ENCODE measurements at places on chromosomes 2 and 18.

- DNase-seq, result no peak
These were observed 113.5 kb downstream of the CSRNP3 start for GRCh38 chr2:165582863-165583506.

DNA sequence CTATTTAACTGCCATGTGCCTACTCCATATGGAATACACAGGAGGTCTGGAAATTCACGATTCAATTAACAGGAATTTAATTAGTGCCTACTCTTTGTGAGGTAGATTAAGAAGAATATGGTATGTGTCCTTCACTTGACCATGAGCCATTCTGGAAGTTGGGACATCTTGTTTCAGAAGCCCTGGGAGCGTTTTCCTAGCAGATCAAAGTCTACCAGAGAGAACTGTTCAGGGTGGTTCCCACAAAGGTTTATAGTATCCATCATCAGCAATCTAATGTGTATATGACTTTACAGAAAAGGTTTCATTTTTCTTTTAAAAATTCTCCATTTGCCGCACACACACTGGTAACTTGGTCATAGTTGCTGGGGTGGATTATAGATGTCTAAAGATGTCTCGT lies 159.1 kb downstream of the LRRTM1 start:
- no peak for DNase-seq

DNA sequence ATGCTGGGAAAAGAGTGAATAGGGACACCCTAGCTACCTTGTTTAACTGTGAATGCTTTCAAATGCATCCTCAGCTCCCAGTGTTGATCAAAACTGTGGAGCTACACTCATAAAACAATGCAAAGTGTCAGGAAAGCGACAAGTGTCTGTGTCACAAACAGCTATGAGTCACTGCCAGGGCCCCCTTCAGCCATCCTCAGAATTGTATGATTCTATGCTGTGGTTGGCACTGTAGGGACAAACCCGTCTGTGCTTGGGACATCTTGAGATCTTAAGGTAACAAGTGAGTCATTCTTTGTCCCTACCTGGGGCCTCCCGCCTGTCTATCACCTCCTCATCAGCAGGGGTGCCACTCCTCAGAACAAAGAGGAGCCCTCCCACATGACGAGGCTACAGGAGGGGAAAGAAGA lies 42.4 kb downstream of the KLF7 start:
- DNase-seq, result peak; percentile 22

- DNase-seq, result no peak
These were observed 290.8 kb downstream of the PRKCE start for GRCh38 chr2:45942237-45942738.

- DNase-seq, result no peak
These were observed 108.3 kb downstream of the ATL2 start for GRCh38 chr2:38268691-38269327.

GRCh38 chr18:76962851-76963250 lies 140.5 kb downstream of the ZNF236 start:
- no peak for DNase-seq

GRCh38 chr18:2971741-2972552 lies 41.0 kb downstream of the LPIN2 start:
- DNase-seq, result no peak

DNA sequence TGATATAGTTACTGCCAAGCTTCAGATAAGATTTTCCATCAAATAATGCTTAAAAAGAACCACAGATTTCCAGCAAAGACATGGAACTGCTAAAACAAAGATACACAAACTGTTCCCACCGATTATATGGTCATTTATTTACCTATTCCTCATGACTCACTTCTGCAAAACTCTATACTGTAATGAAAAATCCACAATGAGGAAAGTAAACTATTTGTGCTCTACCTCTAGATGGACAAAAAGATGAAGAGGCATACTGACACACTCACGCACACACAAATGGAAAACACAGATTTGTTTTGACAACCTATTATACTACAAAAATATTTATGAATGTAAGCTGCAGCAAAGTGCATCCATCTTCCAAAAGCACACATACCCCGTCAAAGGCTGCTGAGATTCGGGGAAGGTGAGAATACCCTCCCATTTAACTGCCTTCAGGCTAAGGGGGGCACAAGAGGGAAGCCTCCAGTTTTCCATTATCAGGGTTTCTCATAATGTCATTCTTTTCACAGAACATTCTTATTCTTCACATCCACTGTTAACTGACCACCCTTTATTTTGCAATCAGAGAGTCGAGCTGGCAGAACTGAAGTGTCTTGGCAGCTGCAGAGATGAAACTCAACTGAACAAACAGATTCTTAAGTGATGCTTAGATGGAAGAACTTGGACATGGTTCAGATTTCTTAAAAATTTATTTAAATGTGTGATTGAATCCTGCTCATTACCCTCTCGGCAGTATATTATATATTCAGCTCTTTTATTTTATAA lies 115.9 kb upstream of the TANK start:
- no peak for DNase-seq

- DNase-seq, result no peak
These were observed 124.7 kb upstream of the ZNF516 start for GRCh38 chr18:76619621-76620315.

DNA sequence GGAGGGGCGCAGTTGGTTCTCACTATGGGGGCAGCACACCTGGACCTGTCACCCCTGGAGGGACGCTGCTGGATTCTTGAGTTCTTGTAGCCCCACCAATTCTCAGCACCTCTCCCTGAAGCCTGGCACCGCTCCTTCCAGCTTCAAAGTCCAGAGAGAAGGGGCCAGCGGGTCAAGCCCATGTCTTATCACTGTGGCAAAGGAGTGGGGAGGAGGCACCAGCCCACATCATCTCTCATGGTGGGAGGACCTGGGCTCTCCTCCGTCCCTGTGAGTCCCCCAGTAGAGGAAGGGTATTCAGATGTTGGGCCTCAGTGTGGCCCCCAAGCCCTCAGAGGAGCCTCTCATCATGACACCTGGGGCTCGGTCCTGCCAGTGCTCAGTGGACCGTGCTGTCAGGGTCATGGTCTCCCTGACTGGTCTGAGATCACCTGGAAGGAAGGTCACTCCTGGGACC lies 67.4 kb downstream of the HS1BP3 start:
- DNase-seq, result no peak

GRCh38 chr2:121002597-121002996 lies 266.9 kb downstream of the GLI2 start:
- DNase-seq, result no peak

DNA sequence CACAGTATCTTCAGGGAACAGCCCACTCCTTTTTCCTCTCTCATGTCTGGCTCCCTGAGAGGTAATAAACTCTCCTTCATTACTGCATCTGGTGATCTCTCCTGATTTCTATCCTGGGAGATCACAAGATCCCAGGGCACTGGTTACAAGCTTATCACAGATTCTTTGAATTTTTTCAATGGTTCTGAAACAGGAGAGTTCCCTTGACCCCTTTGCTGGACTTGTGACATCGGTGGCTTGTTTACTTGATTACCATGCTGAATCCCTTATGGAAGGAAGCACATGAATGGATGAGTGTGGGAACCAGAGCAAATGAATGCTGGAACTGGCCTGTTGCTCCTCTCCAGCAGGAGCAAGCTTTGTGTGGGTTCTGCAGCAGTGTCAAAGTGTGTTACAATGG lies 67.2 kb upstream of the HNMT start:
- no peak for DNase-seq

GRCh38 chr2:68671961-68672360 lies 28.6 kb downstream of the PROKR1 start:
- DNase-seq, result no peak

GRCh38 chr2:105691947-105692390 lies 52.7 kb upstream of the NCK2 start:
- DNase-seq, result no peak

- no peak for DNase-seq
These were observed 1044.1 kb upstream of the ZEB2 start for GRCh38 chr2:145563741-145564615.

- no peak for DNase-seq
These were observed 54.5 kb downstream of the EHBP1 start for GRCh38 chr2:62760026-62760425.
